ENCODE measurements at places on chromosomes 7 and 10.
A peak's percentile ranks its signal among the peaks of the same experiment; 100 is the strongest.

- DNase-seq = no peak
These were observed 20.6 kb downstream of the DNAJB6 start for GRCh38 chr7:157357129-157358040.

GRCh38 chr10:15365692-15366091 is 5.4 kb downstream of the FAM171A1 start:
- no peak for DNase-seq

DNA sequence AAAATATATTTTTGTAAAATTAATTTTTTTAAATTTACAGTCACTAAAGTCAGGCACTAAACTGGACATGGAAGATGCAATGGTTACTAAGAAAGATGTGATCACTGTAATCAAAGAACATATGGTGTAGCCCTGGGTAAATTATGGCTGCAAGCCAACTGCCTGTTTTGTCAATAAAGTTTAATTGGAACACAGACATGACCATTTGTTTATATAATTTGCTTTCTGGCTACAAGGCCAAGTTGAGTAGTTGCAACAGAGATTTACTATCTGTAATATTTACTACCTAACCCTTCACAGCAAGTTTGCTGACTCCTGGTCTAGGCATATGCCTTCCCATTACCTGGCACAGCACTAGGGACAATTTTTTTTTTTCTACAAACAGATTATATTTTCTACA is 448.9 kb downstream of the ADRA2A start:
- DNase-seq = no peak

GRCh38 chr7:149783386-149784250 is 10.2 kb upstream of the ZNF467 start:
- DNase-seq = peak; percentile 66

DNA sequence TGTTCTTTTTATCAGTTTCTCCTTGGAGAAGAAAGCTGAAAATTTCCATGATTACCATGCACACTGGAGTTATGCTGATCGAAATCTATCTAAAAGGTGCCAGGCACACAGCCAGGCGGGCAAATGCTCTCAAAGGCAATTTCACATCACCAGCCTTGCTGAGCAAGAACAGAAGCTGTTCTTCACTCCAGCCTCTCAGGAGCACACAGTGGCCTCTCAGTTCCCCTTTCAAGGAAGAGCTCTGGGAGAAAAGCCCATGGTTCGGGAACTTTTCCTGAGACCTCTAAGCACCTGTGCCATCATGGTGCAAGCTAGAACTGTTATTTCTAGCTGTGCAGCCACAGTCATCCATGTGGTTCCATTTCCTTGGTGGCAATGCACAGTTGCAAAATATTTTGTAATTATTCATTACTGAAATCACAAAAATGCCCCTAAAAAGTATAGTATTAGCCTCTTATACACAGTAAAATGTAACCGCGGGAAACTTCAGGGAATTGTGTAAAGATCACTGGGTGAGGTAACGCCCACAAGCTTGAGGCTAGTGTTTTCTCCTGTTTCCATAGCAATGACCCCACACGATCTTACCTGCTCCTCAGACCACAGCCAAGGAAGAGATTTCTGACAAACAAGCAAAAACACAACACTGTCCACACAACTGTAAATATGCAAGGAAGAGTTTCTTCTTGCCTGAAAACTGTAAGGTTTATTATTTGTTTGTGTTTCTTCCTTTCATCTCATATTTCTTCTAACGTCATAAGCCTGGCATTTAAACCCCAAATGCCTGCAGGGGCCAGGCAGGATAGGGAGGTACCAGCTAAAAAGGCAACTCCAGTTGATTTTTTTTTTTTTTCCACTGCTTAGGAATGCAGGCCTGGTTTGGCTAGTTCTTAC is 121.2 kb downstream of the FAM107B start:
- peak; percentile 62 for DNase-seq

- DNase-seq = peak; percentile 84
These were observed 3.0 kb downstream of the SMARCD3 start for GRCh38 chr7:151245360-151246101.

- no peak for DNase-seq
These were observed 29.1 kb downstream of the MKX start for GRCh38 chr10:27716521-27716920.

GRCh38 chr7:148515237-148515636 is 75.3 kb upstream of the C7orf33 start:
- DNase-seq = no peak

- DNase-seq = peak; percentile 34
These were observed 640.4 kb downstream of the TYW1 start for GRCh38 chr7:67637023-67637358.

GRCh38 chr10:45581216-45581549 is 91.4 kb downstream of the ZFAND4 start:
- no peak for DNase-seq

DNA sequence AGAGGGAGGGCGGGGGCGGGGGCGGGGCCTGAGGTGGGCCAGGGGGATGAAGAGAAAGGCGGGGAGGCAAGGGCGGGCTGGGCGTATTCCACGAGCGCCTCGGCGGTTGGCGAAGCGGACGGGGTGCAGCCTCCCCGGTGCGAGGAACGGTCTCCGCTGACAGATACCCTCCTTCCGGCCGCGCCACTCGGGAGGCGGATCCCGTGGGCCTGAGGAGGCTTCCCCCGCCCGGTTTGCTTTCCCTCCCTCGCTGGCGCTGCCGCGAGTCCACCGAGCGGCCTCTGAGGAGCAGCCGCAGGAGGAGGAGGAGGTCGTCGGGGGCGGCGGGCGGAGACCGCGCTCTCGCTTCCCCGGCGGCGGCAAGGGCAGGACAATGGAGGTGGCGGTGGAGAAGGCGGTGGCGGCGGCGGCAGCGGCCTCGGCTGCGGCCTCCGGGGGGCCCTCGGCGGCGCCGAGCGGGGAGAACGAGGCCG is at the start of gene TRIM24:
TRIM24 (plus strand) TSS at position 84 of the 473 bp plus-strand sequence; CDS start at position 374, 290 bp downstream.
- no peak for DNase-seq

- DNase-seq = peak; percentile 46
These were observed 196.3 kb downstream of the DNAJC1 start for GRCh38 chr10:21807180-21807579.

All from iPS-NIHi11 (cell line).